Mucosa of gallbladder (tissue), 1 donor: ENCODE measurements at places on chromosomes 12 and 14. TPM values are rescaled to one million over a fixed set of nuclear protein-coding genes. Genes with fewer than 3 reads are reported as not detected.

GRCh38 chr14:55070981-55071411, 19.5 kb downstream of the MAPK1IP1L start:
- DNase-seq: no peak

GRCh38 chr14:29553427-29553826, 374.2 kb downstream of the PRKD1 start:
- DNase-seq: no peak

DNA sequence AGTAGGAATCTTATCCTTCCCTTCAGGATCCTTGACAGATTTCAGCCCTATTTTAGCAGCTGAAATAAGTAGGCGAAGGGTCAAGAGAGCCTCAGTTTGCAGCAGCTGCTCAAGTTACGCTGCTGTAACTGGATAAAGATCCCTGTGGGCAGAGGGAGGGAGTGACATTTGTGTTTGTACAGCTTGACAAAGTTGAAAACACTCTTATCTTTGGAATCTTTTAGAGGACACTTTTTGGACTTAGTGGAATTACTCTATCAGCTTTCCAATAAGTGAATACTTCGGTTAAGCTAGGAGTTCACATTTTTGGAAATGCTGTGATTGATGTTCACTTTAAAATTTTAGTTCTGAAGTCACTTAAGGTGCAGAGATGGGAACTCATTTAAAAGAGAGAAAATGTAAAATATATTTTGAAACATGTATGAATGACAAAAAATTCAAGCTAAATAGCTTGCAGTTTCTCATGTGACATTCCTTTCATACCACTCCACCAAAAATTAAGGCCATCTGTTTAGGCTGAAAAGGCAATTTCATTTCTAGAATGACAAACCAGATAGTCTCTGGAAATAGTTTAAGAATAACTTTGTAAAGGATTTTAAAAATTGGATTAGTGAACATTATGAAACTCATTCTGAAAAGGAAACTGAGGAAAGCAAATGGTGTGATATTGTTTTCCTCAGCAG, 55.2 kb downstream of the SLC38A4 start:
- DNase-seq: no peak

GRCh38 chr14:35687335-35687939, 121.7 kb downstream of the RALGAPA1 start:
- peak; percentile 26 for DNase-seq

GRCh38 chr12:124481772-124482566, 85.4 kb downstream of the NCOR2 start:
- DNase-seq: no peak

DNA sequence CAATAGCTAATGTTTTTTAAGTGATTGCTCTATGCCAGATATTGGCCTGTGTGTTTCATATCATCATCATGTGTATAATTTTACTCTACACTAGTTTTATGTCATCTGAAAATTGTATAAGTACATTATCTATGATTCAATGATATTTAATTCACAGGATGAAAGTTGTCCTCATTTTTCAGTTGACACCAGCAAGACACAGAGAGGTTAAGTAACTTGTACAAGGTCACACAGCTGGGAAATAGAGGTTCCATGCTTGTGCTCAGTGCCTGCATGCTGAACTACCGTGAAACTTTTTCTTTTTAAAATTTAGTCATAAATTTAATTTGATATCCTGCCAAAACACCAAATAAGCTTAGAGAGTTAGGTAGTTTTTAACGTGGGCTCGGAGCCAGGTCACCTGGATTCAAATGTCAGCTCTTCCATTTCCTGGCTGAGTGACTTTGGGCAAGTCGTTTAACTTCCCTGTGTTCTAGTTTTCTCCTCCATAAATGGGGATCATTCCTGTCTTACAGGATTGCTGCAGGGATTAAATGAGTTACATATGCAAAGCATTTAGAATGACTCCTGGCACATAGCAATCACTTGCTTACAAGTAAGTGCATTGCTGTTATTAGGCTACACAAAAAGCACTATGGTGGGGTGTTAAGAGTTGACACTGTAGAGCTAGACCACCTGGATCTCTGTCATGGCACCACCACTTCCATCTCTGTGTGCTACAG, 183.9 kb downstream of the ETV6 start:
- no peak for DNase-seq

- DNase-seq: no peak
These were observed 39.1 kb downstream of the TSPAN11 start for GRCh38 chr12:30965613-30965985.

Gene OVCH1
- not detected for total RNA-seq

Gene SMCO2
- not detected for total RNA-seq

Gene PKP2
- total RNA-seq: 39.3 TPM

Gene CS
- 156 TPM for total RNA-seq

Gene SERPINA6
- 88.3 TPM for total RNA-seq

Gene NR1H4
- 45.8 TPM for total RNA-seq

Gene RNASE7
- total RNA-seq: 22.1 TPM

Gene POMT2
- 36.5 TPM for total RNA-seq

Gene KRT83
- total RNA-seq: not detected

Gene EXD2
- 31.0 TPM for total RNA-seq
